ENCODE measurements at places on chromosomes 5 and 9.

- no peak for DNase-seq
Observed at GRCh38 chr5:107230367-107230766, 440.4 kb downstream of the EFNA5 start.

GRCh38 chr5:173772384-173773059, 115.6 kb upstream of the CPEB4 start:
- no peak for DNase-seq

DNA sequence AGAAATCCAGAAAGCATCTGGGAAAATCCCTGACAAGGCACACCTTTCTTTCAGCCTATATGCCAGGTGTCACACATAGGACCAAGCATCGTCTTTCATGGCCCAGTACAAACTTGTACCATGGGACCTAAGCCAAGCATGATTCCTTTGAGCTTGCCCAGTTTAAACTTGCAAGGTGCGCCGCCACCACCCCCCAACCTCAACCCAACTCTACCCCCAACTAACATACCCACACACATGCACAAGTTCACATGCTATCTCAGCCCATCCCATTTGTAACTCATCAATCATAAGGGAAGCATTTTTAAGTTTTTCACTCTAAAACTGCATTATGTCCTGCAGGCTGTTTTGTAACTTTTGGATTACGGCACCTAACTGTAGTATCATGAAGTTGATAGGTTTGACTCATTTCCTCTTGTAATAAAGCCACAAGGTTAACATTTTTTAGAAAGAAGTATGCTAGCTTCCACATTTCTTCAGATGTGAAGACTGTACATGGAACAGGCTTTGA, 145.9 kb upstream of the FST start:
- no peak for DNase-seq

DNA sequence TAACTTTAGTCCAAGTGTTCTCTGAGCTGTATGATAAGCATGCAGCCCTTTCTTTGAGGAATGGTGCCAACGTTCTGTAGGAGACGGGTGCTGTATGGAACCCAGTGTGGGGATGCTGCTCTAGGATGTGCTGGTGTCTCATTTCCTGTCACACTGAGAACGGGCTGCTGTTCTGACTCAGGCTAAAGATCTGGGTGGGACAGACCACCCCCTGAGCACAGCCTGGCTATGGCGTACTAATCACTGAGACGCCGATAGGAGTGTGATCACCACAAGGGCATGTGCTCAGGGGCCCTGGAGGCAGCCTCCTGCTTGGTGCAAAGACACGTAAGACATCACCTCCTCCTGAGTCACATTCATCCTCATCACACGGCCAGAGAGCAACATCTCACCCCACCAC, 240.4 kb downstream of the IRX2 start:
- DNase-seq: no peak

- DNase-seq: no peak
Observed at GRCh38 chr5:142491679-142492078, 166.9 kb upstream of the SPRY4 start.

DNA sequence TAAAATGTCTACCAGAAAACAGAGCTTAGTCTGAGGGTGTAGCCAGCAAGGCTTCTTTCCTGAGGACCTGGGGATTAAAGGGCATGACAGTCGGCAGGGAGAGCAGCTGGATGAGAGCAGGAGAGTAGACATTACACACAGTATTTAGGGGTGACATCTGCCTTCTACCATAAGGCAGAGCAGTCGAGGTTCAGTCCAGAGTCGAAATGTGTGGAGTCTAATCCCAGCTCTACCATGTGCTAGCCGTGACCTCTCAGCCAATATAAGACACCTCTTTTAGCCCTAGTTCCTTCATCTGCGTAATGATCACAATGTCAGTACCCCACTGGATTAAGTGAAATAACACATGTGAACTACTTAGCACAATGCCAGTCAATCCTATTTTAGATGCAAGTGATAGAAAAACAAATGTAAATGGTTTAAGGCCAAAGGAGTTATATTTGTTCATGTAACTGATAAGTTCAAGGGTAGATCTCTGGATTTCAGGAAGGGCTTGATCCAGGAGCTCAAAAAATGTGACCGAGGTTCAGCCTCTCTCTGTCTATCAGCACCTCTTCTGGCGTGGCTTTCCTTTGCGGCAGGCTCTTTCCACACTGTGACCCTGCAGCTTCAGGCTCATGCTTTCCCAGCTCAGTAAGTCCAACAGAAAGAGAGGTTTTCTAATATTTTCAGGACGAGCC, 16.2 kb upstream of the CPLX2 start:
- no peak for DNase-seq

- DNase-seq: peak; percentile 70
Observed at GRCh38 chr5:54868511-54869483, 116.6 kb downstream of the ESM1 start.

DNA sequence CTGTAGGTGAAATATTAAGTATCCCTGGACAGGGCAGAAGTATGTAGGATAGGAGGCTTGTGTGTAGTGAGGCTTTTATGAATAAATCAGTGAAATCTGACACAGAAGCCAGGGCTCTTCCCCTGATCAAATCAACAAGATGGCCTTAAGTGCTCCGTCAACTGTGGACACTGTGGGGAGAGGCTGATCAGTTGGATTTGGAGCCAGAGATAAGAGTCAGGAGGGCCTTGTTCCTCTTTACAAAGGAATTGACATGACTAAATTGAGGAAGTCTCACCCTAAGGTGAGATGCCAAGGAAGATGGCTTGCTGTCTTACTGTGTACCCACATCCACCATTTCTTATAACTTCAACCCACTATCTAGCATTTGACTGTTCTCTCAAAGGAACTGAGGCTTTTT, 91.6 kb upstream of the PRRC1 start:
- no peak for DNase-seq

DNA sequence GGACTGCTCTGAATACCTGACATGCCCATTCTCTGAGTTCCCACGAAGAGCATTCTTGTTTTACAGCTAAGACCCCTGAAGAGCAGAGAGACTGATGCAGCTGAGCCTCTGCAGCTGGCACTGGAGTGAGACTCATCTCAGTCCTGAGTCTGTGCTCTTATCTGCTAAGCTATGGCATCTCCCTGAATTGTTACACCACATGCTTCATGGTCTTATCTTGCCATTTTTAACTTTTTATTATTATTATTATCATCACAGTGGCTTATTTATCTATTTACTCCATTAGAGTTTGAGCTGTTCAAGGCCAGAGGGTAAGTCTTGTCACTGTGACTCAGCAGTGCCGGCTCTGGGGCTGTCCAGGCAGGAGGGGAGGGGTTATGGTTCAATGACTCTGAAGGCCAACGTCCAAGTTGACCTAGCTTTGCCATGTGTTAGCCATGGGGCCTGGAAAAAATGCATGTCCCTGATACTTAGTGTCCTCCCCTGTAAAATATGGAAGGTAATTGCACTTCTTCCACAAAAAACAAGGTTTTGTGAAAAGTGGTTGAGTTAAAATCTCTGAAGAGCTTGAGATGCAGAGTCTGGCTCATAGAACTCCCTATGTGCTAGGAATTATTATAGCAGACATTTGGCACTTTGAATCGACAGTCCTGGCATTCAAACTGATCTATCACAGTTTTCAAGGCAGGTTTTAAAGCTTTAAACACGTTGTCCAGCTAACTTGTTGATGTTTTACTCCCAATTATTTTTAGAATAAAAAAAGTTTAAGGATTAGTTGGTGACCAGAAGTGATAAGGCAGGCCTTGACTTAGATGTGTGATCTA, 94.6 kb downstream of the ALDH1A1 start:
- DNase-seq: no peak

GRCh38 chr5:40571729-40572128, 108.0 kb upstream of the PTGER4 start:
- DNase-seq: no peak

GRCh38 chr9:93903886-93904648, 51.1 kb downstream of the BARX1 start:
- no peak for DNase-seq

DNA sequence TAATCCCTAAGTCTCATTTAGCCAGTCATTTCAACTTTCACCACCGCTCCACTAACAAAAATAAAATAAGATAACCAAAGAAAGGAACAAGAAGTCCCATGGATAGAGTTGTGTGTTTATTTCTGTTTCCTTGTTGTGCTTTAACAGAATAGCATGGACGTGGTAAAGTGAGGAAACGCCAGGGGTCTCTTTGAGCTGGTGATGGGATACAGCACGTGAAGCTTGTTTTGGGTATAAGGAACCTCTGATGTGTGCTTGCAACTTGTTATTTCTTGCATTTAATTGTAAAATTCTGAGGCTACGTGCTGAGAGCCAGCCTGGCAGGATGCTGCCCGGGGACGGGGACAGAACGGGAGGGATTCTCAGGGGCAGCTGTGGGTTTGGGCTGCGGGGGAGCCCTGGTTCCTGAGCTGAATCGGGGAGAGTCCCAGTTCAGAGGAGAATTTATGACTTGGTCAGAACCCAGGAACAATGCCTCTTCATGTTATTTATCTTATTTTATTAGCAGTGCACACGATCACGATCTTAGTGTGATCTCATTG, 63.4 kb downstream of the ANKRD33B start:
- no peak for DNase-seq

GRCh38 chr5:138658676-138659075, 83.5 kb upstream of the HSPA9 start:
- no peak for DNase-seq

DNA sequence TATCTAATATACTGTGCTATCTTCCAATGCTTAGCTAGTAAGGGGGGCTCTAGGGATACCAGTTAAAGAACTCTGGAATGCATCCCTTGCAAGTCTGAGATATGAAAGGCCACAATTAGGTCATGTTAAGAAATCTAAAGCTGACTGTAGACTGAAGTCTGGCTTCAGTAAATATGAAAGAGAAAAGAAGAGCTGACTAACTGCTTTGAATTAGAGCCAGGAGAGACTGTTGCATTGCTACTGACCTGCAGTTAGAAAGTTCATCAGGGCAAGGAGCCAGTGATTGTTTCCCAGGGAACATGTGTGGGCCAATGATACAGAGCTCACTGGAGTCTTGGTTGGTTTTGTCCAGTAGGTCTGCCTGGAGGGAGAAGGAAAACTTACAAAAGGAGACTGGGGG, 472.1 kb upstream of the TNC start:
- DNase-seq: no peak

DNA sequence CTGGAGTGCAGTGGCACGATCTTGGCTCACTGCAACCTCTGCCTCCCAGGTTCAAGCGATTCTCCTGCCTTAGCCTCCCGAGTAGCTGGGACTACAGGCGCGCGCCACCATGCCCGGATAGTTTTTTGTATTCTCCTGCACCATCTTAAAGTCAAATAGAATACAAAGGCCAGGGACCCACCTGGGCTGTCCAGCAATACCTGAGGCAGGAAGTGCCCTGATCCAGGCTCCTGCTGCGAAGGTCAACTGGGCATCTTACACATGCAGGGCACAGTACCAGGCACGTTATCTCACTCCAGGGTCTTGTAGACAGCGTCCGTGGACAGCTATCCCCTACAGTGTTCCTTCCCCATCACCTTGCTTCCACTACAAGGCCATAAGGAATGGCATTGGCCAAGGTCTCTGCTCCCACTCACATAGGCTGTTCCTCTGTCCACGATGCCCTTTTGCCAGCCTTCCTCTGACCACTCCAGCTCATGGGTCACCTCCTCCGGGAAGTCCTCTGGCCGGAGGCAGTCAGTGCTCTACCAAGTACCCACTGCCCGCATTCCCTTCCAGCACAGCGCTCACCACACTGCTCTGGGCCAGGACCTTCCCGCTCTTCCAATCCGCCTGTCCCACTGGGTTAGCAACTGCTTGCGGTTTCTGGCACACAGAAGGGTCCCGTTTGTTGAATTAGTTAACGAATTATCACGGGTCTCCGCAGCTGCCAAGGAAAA, 978 bp downstream of the P4HA2 start:
- no peak for DNase-seq

DNA sequence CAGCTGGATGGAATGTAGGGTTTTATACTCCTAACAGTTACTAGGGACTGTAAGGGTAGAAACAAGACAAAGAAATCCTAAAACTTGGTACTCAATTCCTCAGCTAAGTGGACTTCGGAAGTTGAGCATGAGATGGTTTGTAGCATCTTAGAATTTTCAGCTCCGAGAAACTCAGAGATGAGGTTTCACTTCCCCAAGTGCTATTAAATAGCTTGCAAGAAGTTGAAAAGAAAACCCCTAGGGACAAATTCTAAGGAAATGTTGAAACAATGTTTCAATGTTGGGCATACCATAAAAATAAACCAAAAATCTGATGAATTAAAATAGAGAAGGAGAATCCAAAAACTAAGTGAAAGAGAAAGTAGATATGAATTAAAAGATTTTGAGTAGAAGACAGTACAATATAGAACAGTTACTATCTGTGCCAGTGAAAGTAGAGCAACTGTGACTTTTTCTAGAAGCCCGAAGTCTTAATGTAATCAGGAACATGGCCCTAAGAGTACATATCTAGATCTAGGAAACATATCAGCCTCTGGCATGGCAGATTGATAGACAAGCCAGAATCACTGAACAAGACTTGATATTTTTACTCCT, 308.6 kb upstream of the RGMB start:
- no peak for DNase-seq

DNA sequence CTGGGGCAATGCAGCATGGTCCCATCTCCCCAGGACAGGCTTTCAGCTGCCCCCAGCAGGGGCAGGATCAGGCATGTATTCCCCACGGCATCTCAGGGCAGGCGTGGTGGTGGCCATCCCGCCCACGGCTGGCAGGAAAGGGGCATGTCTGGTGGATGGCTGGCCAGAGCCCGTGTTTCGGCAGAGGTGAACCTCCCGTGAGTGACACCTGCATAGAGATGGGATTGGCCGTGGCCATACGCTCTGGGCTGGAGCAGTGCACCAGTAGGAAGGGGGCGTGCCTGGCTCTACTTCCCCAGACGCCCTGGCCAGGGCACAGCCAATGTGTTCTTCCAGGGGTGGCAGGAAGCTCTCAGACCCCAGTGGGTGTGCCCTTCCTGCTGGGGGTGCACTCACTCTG, 139.1 kb downstream of the ZNF354C start:
- DNase-seq: no peak

DNA sequence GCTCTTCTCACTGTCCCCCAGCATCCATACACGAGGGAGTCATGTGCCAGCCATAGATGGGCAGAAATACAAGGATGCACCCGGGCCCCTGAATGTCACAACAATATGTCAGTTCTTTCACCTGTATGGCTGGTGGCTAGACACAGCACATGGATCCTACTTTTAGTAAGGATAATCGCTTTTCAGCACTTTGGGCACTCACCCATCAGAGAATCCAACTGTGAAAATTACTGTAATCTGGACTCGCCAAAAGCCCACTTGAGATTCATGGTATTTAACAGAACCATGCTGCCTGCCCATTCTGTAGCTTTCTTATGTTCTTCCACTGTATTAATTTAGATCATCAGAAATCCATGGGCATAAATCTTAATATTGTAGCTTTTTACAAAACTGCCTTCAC, 124.8 kb downstream of the FRMD3 start:
- no peak for DNase-seq

- no peak for DNase-seq
Observed at GRCh38 chr9:120558454-120558853, 21.5 kb downstream of the CDK5RAP2 start.

Data from activated CD8-positive, alpha-beta memory T cell treated with anti-CD3 and anti-CD28 coated beads for 24 hours (primary cell).